ENCODE measurements at places on chromosomes 4 and X.

DNA sequence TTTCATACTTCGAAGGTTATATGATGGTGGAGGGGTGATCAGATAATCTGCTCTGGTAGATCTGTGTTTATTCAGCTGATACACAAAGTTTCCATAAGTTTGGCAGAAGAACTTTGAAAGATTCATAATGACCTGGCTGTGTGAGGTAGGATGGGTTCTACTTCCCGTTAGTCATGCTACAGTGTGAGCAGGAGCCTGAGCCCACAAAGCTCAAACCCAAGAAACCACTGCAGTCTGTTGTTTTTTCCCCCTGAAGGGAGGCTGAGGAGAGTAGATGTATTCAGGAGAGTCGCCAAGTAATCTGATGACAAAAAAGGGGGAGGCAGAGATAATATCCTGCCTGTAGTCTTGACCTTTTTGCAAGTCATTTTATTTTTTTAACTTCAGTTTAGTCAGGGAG lies 52.8 kb upstream of the PPP3CA start:
- DNase-seq = peak; percentile 80

DNA sequence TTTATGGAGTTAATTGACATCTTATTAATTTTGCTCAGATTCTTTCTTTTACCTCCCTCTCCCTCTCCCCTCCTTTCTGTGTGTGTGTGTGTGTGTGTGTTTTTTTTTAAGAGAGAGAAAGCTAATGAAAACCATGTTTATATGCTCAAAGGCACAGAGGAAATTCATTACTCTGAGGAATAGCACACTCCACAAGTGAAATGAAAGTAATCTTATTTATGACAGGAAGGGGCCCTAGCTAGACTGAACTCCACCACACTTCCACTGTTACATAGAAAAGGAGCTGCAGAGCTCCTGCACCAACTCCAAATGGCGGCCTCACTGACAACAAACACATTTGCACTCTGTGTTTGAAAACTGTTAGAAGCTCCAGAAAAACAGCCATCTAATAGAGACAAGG lies 150.6 kb downstream of the RASL11B start:
- peak; percentile 71 for DNase-seq

DNA sequence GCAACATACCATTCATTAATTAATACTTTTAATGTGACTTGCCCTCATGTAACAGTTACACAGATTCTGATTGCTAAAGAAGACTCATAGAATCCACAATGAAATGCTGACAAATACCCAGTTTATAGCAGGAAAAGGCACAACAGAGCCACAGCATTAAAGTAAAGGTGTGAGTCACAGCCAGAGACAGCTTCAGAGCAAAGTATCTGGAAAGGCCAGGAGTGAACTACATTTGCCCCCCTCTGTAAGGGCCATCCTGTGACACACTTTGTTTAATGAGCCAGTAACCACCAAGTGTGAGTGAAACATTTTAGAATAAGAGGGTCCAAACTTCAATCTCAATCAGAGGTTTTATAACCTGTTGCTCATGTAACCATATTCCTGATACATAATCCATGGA lies 133.8 kb upstream of the TACR3 start:
- no peak for DNase-seq

DNA sequence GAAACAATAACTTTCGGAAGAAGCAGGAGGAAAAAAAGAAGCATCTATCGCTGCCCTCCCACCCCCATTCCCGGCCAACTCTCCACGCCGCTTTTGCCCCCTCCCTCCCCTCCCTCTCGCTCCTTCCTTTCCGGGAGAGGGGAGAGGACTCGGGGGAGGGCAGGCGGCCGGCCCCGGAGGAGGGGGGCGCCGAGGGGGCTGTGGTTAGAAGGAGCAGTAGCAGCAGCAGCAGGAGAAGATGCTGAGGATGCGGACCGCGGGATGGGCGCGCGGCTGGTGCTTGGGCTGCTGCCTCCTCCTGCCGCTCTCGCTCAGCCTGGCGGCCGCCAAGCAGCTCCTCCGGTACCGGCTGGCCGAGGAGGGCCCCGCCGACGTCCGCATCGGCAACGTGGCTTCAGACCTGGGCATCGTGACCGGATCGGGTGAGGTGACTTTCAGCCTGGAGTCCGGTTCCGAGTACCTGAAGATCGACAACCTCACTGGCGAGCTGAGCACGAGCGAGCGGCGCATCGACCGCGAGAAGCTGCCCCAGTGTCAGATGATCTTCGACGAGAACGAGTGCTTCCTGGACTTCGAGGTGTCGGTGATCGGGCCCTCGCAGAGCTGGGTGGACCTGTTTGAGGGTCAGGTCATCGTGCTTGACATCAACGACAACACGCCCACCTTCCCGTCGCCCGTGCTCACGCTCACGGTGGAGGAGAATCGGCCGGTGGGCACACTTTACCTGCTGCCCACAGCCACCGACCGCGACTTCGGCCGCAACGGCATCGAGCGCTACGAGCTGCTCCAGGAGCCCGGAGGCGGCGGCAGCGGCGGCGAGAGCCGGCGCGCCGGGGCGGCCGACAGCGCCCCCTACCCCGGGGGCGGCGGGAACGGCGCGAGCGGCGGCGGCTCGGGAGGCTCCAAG lies 1.3 kb downstream of the PCDH7 start:
- DNase-seq = peak; percentile 22

GRCh38 chr4:186170966-186171365 lies 20.4 kb upstream of the CYP4V2 start:
- no peak for DNase-seq

DNA sequence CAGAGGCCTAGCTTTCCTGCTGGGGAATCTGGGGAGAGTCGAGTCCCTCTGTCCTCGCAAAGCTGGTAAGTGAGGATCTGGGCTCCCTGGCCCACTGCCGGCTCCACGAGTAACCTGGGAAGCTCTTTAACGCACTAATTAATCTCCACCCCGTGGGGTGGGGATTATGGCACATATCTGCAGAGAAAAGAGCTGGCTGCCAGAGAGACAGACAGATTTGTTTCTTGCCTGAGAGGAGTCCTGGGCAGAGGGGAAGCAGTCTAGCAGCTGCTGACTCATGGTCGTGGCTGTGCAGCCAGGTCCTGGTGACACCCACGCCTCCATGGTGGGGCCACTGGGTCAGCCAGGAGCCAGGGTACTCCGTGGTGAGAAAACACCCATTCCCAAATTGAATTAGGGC lies 14.0 kb downstream of the SORCS2 start:
- DNase-seq = peak; percentile 64

GRCh38 chr4:43325220-43325967 lies 432.9 kb downstream of the GRXCR1 start:
- peak; percentile 5 for DNase-seq

GRCh38 chr4:151641167-151641566 lies 119.6 kb downstream of the GATB start:
- DNase-seq = peak; percentile 53

GRCh38 chr4:26062215-26062614 lies 148.2 kb downstream of the SMIM20 start:
- DNase-seq = no peak

- DNase-seq = peak; percentile 5
Observed at GRCh38 chr4:55725057-55725456, 89.0 kb upstream of the NMU start.

DNA sequence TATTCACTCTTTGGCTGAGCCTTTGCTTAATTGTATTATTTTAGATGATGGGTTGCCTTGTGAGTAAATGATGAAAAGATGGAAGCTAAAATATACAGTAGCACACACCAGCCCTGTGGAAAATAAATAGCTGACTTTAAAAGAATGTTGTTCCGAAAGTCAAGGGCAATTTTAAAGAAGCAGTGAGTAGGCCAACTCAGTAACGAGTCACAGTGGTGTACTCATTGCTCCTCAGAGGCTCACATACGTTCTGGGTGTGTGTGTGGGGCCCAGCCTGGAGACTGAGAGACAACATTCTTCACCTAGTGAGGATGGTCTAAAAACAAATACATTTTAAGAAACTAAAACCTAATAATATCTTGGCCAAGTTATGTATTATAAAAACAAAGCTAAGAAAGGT lies 640.3 kb downstream of the TRIML1 start:
- DNase-seq = no peak

- no peak for DNase-seq
Observed at GRCh38 chrX:46597771-46598170, 24.2 kb downstream of the CHST7 start.

- peak; percentile 35 for DNase-seq
Observed at GRCh38 chr4:3461515-3462291, 1.4 kb upstream of the DOK7 start.
